Sigmoid colon (tissue), 7 donors: ENCODE measurements at places on chromosomes 5 and 9.

DNA sequence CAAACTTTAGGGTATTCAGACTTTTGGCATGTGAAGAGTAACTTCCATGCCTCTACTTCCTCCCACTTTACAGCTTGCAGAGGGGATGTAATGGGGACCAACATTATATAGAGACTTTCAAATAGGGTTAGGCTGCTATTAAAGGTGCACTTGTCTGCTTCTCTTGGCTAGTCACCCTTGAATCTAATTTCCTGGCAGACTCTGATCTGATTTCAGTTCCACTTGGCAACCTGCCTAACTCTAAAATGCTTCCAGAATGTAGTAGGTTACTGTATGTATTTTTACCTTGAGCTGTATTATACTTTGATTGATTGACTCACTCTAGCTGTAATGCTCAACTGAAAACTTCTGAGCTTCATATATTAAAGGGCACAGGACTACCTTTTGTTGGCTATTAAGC lies 693.4 kb downstream of the KCTD16 start:
- no peaks in the 10 kb centered on the region for H3K27me3 ChIP-seq
- H3K27ac ChIP-seq, result no peak overlapping the region
- H3K4me3 ChIP-seq, result no peak overlapping the region
- no peak for DNase-seq
- no peaks in the 10 kb centered on the region for H3K36me3 ChIP-seq

GRCh38 chr9:113955076-113955752 lies 79.1 kb downstream of the ZNF618 start:
- H3K4me3 ChIP-seq, result no peak overlapping the region
- DNase-seq, result no peak
- H3K27me3 ChIP-seq, result no peaks in the 10 kb centered on the region
- no peaks in the 10 kb centered on the region for H3K4me1 ChIP-seq
- peak overlapping the region; percentile 32 for H3K27ac ChIP-seq

GRCh38 chr5:119512277-119512676 lies 60.0 kb downstream of the HSD17B4 start:
- DNase-seq, result no peak
- H3K4me3 ChIP-seq, result no peak overlapping the region
- no peaks in the 10 kb centered on the region for H3K27me3 ChIP-seq
- H3K36me3 ChIP-seq, result peaks cover 70% of the 10 kb centered on the region
- no peaks in the 10 kb centered on the region for H3K4me1 ChIP-seq

DNA sequence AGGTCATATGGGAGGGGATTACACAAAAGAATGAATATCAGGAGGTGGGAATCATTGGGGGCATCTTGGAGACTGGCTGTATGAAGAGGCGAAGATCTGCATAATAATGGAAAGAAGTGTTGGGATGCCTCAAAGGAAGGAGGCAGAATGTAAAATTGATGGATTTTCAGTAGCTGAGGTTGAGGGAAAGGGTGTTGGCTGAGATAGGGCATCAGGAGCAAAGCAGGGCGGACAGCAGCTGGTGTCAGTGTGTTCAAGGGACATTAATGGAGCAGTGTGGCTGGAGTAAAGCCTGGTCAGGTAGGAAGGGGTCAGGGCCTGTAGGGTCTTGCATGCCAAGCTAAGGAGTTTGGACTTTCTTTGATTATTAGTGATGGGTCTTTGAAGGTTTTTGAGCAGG lies 65.2 kb upstream of the TNFAIP8 start:
- no peak overlapping the region for H3K27ac ChIP-seq
- no peaks in the 10 kb centered on the region for H3K36me3 ChIP-seq
- H3K4me3 ChIP-seq, result no peak overlapping the region
- peaks cover 5% of the 10 kb centered on the region for H3K4me1 ChIP-seq

- no peak overlapping the region for H3K27ac ChIP-seq
- no peaks in the 10 kb centered on the region for H3K27me3 ChIP-seq
- H3K4me3 ChIP-seq, result no peak overlapping the region
- no peaks in the 10 kb centered on the region for H3K4me1 ChIP-seq
Measured at GRCh38 chr9:116087246-116087645, 66.3 kb upstream of the PAPPA start.

- no peaks in the 10 kb centered on the region for H3K27me3 ChIP-seq
- peak overlapping the region; percentile 47 for H3K27ac ChIP-seq
- H3K4me1 ChIP-seq, result peaks cover 57% of the 10 kb centered on the region
- no peaks in the 10 kb centered on the region for H3K36me3 ChIP-seq
Measured at GRCh38 chr5:143350751-143351602, 52.5 kb downstream of the NR3C1 start.

DNA sequence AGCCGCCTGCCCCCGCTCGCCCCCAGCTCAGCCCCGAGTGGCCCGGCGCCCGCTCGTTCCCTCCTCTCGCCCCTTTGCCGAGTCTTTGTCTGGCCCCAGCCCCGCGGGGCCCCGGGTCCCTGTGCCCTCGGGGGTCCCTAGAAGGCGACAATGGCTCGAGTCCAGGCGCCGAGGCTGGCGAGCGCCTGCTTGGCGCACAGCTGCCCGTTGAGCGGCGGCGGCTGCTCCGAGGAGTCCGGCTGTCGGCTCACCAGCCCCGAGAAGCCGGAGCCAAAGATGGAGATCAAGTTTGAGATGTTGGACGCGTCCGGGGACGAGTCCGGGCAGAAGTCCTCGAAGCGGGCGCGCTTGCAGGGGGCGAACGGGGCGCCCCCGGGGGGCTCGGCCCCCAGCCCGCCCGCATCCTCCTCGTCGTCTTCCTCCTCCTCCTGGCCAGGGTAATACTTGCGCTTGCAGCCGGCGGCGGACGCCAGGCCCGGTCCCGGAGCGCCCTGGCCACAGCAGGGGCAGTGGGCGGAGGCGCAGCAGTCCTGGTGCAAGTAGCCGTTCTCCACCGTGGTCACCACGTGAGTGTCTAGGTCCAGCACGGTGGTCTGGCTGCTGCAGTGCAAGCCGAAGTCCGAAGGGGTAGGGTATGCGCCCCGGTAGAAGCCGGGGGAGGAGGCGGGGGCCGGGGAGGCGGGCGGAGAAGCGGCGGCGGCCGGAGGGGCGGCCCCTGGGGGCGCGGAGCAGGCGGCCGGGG lies 1.2 kb downstream of the IER5L start:
- no peaks in the 10 kb centered on the region for H3K36me3 ChIP-seq
- H3K27me3 ChIP-seq, result no peaks in the 10 kb centered on the region
- DNase-seq, result peak; percentile 77
- H3K4me1 ChIP-seq, result peaks cover 31% of the 10 kb centered on the region

DNA sequence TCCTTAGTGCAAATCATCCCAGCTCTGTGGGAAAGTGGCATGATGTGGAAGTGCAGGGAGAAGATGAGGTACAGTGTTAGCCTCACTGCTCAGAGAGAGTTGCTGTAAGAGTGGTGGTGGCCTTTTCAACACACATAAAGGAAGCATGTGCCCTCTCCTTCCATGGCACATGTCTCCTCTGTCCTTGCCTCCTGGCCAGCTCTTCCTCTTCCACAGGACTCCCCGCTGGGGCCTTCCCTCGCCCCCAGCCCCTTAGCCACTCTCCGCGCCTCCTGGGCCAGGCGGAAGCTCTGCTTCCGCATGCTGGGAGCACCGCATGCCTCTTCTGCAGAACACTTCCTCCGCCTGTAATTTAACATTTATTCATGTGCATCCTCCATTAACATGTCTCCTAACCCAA lies 4.8 kb upstream of the KCNMB1 start:
- no peaks in the 10 kb centered on the region for H3K4me1 ChIP-seq
- H3K27ac ChIP-seq, result peak overlapping the region; percentile 94
- H3K36me3 ChIP-seq, result no peaks in the 10 kb centered on the region
- no peak for DNase-seq

- DNase-seq, result no peak
- H3K36me3 ChIP-seq, result no peaks in the 10 kb centered on the region
- no peaks in the 10 kb centered on the region for H3K27me3 ChIP-seq
Measured at GRCh38 chr5:173538018-173538417, 78.4 kb downstream of the BOD1 start.

DNA sequence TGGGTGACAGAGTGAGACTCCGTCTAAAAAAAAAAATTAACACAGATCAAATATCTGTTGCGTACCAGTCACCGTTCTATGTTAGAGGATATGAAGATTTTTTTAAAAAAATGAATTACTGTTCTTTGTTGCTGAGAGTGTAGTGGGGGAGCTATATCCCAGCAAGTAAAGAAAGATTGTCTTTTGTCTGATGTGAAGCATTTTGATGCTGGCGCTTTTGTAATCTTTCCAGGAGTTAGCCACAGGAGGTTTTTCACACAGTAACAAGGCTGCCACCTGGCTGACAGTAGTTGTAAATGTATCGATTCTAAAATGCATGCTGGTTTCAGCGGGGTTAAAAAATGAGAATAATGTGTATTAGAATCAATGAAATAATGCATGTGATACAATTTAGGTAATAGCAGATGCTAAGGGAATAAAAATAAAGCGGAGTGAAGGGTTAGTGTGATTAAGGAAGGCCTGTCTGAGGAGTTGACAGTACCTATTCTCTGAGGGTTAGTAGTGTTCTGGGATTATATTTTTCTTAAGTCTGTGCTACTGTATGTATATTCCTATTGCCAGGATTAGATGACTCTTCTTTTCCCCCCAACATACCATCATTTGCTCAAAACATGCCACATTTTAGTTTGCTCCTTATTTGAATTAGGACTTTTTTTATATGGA lies 3.4 kb downstream of the LMNB1 start:
- H3K4me3 ChIP-seq, result no peak overlapping the region
- no peak for DNase-seq
- no peaks in the 10 kb centered on the region for H3K36me3 ChIP-seq
- H3K4me1 ChIP-seq, result peaks cover 20% of the 10 kb centered on the region

DNA sequence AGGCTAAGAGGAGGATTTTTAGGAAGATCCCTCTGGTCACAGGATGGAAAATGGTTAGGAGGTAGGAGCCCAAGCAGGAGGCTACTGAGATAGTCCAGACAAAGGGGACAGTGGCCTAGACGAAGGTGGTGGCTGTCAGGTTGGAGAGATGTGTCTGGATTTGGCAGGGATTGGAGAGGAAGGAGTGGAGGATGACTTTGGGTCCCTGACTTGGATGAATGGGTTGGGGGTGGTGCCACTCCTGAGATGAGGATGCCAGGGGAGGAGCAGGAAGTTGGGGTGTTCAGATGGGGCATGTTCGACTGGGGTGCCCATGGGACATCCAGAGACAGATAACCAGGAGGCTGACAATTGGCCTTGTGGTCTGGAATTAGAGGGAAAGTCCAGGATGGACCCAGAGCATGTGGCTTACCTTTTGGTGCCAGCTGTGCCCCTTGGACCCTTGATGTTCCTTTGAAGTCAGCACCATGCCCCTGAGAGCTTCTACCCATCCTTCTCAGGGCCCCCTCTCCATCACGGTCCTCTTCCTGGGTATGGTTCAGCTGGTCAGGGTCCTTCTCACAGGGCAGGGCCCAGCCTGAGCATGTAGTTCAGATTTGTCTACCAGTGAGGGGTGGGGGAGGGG lies 15.1 kb upstream of the IGFBPL1 start:
- no peaks in the 10 kb centered on the region for H3K36me3 ChIP-seq
- no peak overlapping the region for H3K4me3 ChIP-seq
- DNase-seq, result no peak
- H3K27ac ChIP-seq, result no peak overlapping the region
- no peaks in the 10 kb centered on the region for H3K27me3 ChIP-seq

- no peaks in the 10 kb centered on the region for H3K4me1 ChIP-seq
- no peaks in the 10 kb centered on the region for H3K27me3 ChIP-seq
- H3K27ac ChIP-seq, result no peak overlapping the region
- H3K4me3 ChIP-seq, result no peak overlapping the region
- DNase-seq, result no peak
- no peaks in the 10 kb centered on the region for H3K36me3 ChIP-seq
Measured at GRCh38 chr9:9489183-9489582, 1123.6 kb downstream of the PTPRD start.

DNA sequence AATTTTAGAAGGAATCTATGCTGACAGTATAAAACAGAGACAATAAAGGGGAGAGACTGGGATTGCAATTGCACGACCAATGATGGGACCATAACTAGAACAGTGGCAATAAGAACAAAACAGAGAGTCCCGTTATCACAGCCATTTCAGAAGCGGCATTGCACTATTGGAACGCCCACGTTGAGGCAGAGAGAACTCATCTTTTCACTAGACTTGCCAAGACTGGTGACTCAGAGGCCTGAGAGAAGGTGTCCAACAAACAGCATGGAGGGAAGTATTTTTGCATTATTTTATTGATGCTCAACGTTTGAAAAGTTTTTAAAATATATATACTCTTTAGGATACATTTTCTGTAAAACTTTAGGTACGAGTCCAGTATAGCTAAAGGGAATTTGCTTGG lies 737.7 kb downstream of the TLE1 start:
- H3K27me3 ChIP-seq, result no peaks in the 10 kb centered on the region
- H3K4me1 ChIP-seq, result peaks cover 18% of the 10 kb centered on the region
- DNase-seq, result no peak
- no peak overlapping the region for H3K27ac ChIP-seq

DNA sequence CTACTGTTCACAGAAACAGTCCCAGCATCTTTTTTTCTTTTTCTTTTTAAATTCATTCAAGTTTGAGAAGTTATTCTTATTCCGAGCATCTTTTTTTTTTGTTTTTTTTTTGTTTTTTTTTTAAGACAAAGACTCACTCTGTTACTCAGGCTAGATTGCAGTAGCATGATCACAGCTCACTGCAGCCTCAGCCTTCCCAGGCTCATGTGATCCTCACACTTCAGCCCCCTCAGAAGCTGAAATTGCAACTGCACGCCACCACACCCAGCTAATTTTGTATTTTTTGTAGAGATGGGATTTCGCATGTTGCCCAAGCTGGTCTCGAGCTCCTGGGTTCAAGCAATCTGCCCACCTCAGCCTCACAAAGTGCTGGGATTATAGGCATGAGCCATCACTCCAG lies 36.4 kb upstream of the CHD1 start:
- H3K4me1 ChIP-seq, result no peaks in the 10 kb centered on the region
- H3K27me3 ChIP-seq, result no peaks in the 10 kb centered on the region
- no peaks in the 10 kb centered on the region for H3K36me3 ChIP-seq
- no peak for DNase-seq
- no peak overlapping the region for H3K27ac ChIP-seq

- peaks cover 57% of the 10 kb centered on the region for H3K27me3 ChIP-seq
- no peaks in the 10 kb centered on the region for H3K36me3 ChIP-seq
- H3K4me1 ChIP-seq, result peaks cover 10% of the 10 kb centered on the region
- no peak overlapping the region for H3K27ac ChIP-seq
- H3K4me3 ChIP-seq, result no peak overlapping the region
- no peak for DNase-seq
Measured at GRCh38 chr9:134942011-134942787, 24.5 kb upstream of the FCN1 start.

DNA sequence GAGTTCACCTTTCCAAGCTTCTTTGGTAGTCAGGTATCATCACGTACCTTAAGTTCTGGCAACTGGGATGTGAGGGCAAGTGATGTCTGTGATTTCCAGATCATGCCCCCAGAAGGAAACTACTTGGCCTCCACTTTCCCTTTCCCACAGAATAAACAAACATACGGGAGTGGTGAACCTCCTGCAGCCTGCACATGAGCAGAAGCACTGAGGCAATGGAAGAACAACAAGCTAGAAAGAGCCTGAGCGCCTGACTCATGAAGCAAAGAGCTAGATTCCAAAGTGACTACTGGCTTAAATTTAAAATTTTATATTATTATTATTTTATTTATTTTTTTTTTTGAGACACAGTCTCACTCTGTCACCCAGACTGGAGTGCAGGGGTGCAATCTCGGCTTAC lies 35.0 kb downstream of the ARL15 start:
- no peak overlapping the region for H3K4me3 ChIP-seq
- no peaks in the 10 kb centered on the region for H3K4me1 ChIP-seq
- DNase-seq, result no peak
- no peaks in the 10 kb centered on the region for H3K36me3 ChIP-seq
- H3K27me3 ChIP-seq, result no peaks in the 10 kb centered on the region
